ENCODE measurements at places on chromosomes 2 and 18. TPM values are rescaled to one million over a fixed set of nuclear protein-coding genes. Genes with fewer than 3 reads are reported as not detected.

The FKBP1B gene
- total RNA-seq, result 9.5 TPM

The ACADL gene
- 0.44 TPM for total RNA-seq

The NMUR1 gene
- total RNA-seq, result not detected

The CFC1B gene
- total RNA-seq, result not detected

The GDF7 gene
- 1.0 TPM for total RNA-seq

Data from esophagus squamous epithelium (tissue), 5 donors.